ENCODE measurements at places on chromosomes 1 and 21.

- DNase-seq, result no peak
Measured at GRCh38 chr1:158248118-158248517, 6.1 kb upstream of the CD1A start.

DNA sequence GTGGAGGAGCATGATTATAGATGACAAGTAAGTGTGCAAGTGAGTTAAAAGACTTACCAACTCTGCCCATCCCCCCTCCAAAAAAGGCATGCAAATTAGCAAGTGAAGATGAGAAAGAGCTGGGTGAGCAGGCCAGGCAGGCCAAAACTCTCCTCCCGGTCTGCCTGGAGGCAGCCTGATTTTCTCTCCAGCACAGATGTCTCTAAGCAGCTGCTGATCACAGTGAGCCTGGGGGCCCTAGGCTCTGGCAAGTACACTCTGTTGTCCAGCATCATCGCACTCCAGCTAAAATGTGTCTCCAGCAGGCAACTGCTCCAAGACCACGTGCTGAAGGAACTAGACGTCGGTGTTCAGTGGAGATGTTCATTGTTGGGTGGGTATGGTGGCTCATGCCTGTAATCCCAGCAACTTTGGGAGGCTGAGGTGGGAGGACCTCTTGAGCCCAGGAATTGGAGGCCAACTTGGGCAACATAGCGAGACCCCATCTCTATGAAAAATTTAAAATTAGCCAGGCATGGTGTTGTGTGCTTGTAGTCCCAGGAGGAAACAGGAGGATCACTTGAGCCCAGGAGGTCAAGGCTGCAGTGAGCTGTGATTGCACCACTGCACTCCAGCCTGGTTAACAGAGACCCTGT is 56.7 kb upstream of the PUM1 start:
- no peak for DNase-seq

DNA sequence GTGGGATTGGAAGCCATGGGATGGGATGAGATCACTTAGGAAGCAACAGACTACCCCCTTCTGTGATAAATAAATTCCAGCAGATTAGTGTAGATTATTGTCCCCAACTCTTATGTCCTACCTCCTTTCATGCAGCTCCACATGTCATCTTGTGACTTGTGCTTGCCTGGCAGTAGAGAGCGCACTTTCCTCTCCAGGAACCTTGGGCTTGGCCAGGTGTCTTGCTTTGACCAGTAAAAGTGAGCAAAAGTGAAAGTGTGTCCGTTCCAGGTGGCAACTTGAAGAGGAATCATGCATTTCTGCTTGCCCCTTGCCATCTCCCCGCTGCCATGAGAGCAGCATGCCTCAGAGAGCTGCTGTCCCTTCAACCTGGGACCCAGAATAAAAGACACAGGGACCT is 122.9 kb upstream of the ERG start:
- DNase-seq, result no peak

DNA sequence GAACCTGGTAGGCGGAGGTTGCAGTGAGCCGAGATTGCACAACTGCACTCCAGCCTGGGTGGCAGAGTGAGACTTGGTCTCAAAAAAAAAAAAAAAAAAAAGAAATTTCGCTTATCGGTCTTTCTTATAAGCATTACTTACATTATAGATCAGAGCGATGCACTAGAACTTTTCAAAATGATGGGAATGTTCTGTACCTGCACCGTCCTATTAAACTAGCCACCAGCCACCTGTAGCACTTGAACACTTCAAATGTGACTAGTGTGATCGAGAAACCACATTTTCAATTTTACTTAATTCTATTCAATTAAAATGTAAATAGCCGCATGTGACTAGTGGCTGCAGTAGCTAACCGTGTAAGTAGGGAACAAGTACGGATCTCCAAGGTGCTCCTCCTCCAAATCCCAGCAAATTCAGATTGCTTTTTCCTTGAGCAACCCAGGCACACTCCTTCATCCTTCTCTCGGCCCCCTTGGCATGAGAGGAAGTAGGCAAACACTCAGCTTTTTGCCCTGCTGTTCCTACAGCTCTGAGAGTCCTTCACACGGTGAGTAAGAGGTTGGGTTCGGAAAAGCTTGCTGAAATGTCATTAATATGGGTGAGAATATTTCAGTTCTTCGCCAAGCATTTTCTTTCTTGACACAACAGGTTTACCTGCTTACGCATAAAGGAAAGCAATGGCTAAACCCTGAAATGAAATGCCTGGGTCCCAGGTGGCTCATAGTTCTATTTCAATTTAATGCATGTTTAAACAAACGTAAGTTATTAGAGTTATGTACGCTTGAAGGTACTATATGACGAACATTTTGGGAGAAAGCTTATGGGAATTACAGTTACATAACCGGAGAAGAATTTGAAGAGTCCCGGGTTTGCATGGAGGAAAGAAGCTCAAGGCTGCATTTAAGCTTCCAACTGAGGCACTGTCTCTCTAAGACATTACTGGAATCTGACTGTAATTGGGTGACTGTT is 69.5 kb upstream of the HUNK start:
- DNase-seq, result no peak

- no peak for DNase-seq
Measured at GRCh38 chr21:19029816-19030215, 626.2 kb upstream of the TMPRSS15 start.

GRCh38 chr1:151549199-151549598 is 9.1 kb downstream of the TUFT1 start:
- DNase-seq, result no peak

DNA sequence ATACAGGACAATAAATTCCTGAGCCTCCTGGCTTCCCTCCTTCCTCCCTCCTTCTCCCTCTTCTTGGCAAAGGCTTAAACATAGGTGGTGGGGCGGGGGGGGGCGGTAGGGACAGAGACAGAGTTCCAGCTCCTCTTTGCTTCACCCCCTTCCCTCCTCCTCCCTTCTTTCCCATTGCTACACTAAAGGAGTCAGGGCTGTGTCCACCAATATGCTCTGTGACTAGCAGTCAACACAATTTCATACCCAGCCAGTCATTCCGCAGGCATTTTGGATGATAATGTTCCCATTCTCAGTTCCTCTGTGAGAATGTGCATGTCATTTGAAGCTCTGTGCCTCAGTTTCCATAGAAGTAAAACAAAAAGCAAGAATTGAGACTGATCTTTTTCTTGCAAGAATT is 1.7 kb downstream of the LMOD1 start:
- DNase-seq, result no peak
